Esophagus (tissue), 2 donors: ENCODE measurements at places on chromosomes 4 and X. TPM values are rescaled to one million over a fixed set of nuclear protein-coding genes. Genes with fewer than 3 reads are reported as not detected.

The ERCC6L gene
- 1.7 TPM for polyA plus RNA-seq

The SPP1 gene
- polyA plus RNA-seq, result 0.59 TPM

The YY2 gene
- polyA plus RNA-seq, result 0.77 TPM

The PPP1R2C gene
- not detected for polyA plus RNA-seq

The CLDN2 gene
- not detected for polyA plus RNA-seq

The CYTL1 gene
- 1.6 TPM for polyA plus RNA-seq
